Gastrocnemius medialis (tissue), 4 donors: ENCODE measurements at places on chromosomes 2 and 18. TPM values are rescaled to one million over a fixed set of nuclear protein-coding genes. Genes with fewer than 3 reads are reported as not detected.

CNTNAP5 gene
- total RNA-seq: not detected

MBD2 gene
- 21.7 TPM for total RNA-seq

SEH1L gene
- total RNA-seq: 19.8 TPM

CREG2 gene
- not detected for total RNA-seq

LRP2 gene
- not detected for total RNA-seq

DLX1 gene
- total RNA-seq: 0.16 TPM

FKBP7 gene
- total RNA-seq: 1.4 TPM
